Islet precursor cell (in vitro differentiated cells): ENCODE measurements at places on chromosomes 12 and 14.

- DNase-seq = no peak
Observed at GRCh38 chr14:58824796-58825195, 187.0 kb downstream of the DACT1 start.

GRCh38 chr12:57051011-57051410, 1.1 kb upstream of the MYO1A start:
- no peak for DNase-seq

DNA sequence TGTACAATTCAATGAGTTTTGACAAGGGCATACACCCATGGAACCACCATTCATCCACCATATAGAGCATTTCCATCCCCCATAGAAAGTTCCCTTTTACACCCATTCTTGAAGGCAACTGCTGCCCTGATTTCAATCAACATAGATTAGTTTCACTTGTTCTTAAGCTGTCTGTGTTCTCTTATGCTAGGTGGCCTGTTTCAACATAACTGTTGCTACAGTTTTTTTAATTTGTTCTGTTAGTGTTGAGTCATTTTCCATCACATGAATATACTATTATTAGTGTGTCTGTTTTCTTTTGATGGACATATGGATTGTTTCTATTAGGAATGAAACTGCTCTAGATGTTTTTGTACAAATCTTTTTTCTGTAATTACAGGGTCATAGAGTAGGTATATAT, 123.4 kb downstream of the PTPRQ start:
- no peak for DNase-seq

DNA sequence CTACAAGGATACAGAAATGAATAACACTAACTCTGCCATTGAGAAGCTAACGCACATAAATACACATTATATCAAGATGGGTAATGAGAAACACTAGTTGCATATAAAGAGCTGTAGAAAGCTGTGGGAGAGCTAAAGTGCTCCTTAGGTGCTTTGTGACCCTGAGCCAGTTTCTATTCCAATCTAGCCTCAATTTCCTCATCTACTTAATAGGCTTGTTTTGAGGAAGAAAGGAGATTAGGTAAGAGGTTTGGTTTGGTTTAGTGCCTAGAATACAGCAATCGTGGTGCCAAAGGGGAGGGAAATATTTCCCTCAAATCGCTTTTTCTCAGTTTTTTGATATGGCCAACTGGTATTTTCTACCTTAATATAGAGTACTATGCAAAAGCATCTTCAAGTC, 994 bp downstream of the SRP54 start:
- DNase-seq = no peak

GRCh38 chr12:25585662-25586061, 32.6 kb upstream of the LMNTD1 start:
- DNase-seq = no peak

DNA sequence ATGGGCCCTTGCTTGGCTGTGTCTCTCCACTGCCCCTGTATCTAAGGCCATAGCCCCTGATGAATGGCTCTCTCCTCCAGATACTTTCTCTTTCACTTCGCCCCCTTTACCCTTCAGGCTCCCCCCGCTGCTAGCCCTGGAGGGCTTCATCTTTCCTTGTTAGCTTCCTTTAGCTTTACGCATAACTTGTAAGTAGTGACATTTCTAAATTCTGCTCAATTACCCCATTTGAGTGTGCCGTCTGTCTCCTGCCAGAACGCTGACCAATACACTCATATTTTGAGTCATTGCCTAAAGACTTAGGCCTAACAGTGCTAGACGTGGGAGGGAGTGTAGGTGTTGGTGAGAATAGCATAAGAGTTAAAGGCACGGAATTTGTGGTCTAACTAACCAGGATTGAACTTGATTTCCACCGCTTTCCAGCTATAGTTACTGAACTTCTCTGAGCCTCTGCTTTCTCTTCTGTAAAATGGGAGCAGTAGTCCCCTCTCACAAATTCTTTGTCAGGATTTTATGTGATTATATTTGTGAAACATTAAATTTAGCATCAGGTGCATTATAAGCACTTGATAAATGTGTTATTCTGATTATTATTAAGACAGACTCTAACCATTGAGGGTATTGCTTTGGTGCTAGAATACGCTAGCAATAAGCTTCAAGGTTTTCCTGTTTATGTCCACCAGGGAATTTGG, 129.3 kb downstream of the ZFP36L1 start:
- peak; percentile 24 for DNase-seq
